Activated CD4-positive, alpha-beta T cell treated with anti-CD3 and anti-CD28 coated beads, Interleukin-2, amount 50 U/mL, for 24 hours (primary cell): ENCODE measurements at places on chromosomes 7 and 10.

- no peak for DNase-seq
Measured at GRCh38 chr7:44150466-44150832, 9.3 kb upstream of the MYL7 start.

DNA sequence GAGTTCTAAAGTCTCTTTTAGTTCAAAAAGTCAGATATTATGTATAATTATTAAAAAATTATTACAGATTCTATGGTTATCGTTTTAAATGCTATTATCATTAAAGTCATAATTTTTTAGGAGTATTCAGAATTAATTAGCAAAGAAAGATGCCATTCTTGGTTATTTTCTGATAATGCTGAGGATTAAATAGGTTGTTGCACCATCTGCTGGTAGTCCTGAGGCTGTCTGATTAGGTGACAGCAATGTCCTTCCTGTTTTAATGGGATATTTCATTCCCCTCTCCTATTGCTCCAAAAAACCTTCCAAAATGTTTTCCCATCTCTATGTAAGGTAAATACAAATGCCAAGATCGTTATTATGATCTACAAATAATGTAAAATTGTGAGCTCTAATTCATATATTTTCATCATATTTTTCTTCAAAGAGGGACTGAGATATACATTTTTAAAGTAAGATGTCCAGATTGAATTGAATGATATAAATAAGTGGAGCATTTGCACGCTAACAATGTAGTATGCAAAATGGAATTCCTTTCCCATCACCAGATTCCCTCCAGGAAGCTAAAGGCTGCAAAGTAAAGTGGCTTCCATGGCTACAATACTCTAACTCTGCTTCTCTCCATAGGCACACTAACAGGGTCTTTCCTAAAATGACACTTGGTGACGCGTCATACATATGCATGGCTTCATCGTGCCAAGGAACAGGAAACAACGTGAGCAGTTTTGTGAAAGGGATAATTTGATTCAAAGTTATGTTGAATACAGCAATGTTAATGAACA, 58.8 kb upstream of the AKR1E2 start:
- no peak for DNase-seq

DNA sequence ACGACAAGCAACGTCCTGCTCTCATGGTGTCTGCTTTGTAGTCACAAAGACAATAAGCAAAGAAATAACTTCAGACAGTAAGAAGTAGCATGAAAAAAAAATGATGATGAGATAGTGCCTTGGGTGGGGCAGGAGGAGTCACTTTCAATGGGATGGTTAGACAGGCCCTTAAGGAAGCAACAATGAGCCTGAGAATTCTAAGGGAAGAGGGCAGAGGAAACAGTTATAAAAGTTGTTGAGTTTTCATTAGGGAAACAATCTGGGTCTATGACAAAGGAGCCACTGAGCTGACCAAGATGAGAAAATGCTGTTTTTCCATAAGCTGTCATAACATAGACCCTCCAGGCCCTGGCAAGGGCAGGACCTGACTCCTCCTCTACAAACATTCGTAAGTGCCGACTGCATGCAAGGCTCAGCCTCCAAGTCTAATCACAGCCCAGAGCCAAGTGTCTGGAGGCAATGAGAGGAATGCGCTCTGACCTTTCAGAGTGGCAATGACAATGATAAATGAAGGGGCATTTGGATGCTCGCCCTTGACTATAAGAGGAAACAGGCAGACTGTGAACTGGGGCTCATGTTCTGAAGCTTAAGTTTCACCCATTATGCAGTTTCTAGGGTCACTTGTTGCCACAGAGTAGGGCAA, 43.7 kb downstream of the PPP1R3C start:
- DNase-seq: no peak

DNA sequence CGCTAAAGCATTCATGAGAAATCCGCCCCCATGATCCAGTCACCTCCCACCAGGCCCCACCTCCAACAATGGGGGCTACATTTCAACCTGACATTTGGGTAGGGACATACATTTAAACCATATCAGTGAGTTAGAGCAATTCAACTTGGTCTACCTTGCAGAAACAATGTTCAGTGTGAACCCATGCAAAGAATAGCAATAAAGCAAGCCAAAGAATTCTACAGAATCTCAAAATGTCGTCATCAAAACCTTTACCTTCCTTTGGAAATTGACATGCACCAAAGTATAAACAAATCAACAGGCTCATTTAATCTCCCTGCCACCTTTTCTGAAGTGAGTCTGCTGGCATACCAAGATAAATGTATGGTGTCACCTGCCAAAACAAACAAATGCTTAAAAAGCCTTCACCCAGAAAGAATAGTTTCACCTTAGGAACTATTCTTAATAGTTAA, 68.8 kb upstream of the ABLIM1 start:
- no peak for DNase-seq

GRCh38 chr10:88386821-88387773, 196.0 kb downstream of the RNLS start:
- DNase-seq: no peak

DNA sequence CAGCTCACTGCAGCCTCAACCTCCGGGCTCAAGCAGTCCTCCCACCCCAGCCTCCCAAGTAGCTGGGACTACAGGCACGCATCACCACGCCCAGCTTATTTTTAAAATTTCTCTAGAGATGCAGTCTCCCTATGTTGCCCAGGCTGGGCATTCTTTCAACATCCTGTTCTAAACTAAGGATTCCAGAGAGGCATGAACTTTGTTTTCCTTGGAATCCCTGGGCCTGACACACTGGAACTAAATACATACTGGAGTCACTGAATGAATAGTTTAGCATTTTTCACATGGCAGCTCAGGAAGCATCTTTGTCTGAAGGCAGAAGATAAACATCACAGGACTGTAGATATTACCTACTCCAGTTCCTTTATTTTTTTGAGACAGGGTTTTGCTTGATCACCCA, 108.7 kb downstream of the ITIH5 start:
- DNase-seq: no peak

DNA sequence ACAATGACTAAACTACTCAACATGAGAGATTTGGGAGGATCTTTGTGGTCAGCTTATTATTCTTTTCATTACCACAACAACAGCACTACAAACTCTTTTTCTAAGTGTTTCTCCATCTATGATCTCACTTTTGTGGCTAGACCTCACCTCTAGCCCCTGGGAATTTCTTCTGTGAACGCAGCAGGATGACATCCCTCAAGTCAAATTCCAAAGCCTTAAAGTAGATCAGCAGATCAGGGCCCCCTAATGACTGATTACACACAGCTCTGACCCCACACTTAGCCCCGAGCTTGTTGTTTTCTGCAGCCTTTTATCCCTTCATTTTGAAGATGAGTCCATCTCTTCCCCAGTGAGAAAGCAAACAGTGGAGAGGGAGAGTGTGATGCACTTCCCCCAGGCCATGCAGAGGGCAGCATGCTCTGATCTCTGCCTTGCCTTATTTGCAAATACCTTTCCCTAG, 27.3 kb downstream of the TFAM start:
- no peak for DNase-seq

DNA sequence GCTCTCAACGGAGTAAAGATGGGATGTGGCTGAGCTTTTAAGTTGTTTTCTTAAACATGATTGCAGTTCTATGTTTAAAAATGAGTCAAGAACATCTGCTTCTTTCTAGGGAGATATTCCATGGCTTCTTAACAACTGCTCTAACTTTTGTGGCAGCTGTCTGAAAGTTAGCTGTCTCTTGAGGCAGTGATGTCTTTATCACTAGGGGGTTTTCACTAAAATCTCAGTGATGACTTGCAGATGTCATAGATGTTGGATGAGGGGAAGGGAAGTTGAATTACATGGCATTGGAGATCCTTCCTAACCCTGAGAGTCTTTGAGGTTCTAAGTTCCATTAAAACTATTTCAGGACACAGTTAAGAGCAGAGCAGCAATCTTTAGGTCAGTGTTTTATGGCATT, 43.5 kb downstream of the PRKG1 start:
- no peak for DNase-seq

GRCh38 chr10:46236941-46237681, 49.7 kb upstream of the ANTXRL start:
- DNase-seq: no peak

DNA sequence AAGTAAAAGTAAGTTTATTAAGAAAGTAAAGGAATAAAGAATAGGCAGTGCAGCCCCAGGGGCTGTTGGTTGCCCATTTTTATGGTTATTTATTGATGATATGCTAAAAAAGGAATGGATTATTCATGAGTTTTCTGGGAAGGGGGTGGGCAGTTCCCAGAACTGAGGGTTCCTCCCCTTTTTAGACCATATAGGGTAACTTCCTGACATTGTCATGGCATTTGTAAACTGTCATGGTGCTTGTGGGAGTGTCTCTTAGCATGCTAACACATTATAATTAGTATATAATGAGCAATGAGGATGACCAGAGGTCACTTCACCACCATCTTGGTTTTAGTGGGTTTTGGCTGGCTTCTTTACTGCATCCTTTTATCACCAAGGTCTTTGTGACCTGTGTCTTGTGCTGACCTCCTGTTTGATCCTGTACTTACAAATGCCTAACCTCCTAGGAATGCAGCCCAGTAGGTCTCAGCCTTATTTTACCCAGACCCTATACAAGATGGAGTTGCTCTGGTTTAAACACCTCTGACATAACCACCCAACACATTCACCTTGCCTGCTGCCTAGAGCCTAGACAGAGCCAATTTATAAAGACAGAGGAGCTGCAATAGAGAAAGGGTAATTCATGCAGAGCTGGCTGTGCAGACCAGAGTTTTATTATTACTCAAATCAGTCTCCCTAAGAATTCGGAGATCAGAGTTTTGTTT, 10.9 kb upstream of the ERCC6 start:
- no peak for DNase-seq

DNA sequence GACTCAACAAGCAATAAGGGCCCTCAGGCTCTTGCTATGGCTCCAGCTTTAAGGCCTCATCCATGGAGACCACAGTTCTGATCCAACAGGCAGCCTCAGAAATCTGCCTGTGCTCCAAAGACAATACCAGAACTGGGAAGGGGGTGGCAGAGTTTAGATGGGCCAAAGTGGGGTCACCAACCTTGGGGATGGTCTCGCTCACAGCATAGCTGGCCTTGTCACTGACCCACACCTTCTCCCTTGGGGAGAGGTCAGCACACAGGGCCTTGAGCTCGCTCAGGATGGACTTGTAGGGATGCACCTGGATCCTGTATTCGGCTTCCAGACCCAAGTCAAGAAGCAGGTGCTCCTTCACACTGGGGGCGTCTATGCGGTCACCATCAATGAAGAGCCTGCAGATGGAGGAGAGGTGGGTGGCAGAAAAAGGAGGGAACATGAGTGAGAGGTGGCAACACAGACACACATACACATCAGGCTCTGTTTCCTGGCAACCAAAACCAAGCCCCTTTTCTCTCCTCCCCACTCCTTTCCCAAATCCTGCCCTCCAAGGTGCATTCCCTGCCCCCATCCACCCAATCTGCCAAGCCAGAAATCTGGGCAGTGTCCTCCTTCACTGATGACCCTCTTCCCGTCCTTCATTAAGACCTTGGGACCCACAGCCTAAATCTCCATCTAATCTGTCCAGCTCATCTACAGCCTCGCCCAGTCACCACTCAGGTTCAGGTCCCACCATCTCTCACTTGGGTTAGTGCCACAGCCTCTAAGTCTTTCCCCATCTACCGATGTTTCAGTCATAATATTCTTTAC, 40.9 kb downstream of the XPNPEP1 start:
- DNase-seq: no peak

DNA sequence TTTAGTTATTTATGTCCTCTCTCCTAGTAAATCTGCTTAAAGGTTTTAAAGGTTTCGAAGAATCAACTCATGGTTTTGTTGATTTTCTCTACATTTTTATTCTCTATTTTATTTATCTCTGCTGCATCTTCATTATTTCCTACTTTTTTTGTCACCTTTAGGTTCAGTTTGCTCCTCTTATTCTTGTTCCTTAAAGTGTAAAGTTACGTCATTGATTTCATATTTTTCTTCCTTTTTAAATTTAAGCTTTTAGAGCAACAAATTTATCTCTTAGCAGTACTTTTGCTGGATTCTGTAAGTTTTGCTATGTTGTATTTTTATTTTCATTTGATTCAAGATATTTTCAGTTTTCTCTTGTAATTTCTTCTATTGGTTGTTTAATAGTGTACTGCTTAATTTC, 10.7 kb downstream of the MYO3A start:
- DNase-seq: no peak

- DNase-seq: no peak
Measured at GRCh38 chr7:17489961-17490360, 191.5 kb downstream of the AHR start.

DNA sequence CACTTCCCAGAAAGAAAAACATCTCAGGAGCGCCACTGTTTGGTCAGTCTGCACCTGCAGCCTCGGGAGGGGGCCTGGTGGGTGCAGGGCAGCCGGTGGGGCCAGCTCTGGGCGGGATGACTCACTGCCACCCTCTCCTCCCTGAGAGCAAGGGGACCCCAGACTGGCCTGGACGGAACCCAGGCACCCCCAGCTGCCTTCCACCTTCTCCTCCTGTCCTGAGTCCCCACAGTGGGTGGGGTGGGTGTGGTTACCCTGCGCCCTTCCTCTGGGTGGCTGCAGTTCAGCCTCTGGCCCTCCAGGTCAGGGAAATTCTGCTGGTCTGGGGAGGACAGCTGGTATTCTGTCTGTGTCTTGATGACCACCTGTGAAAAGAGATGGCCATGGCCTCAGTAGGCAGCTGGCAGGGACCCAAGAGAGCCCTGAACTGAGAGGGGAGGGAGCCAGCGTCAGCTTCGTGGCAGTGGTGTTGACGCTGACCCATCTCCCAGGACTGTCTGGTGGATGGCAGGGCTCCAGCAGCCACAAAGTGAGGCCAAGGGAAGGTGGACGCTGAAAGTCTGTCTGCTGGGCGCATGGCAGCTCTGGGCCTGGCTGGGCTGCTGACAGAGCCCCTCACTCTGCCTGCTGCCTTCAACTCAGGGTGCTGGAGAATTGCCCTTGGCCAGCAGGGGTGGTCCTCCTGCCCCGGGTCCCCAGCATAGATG, 8.9 kb downstream of the CALY start:
- DNase-seq: no peak

- no peak for DNase-seq
Measured at GRCh38 chr10:131560166-131560565, 248.6 kb upstream of the TCERG1L start.

- no peak for DNase-seq
Measured at GRCh38 chr7:129351320-129351719, 82.9 kb upstream of the STRIP2 start.

GRCh38 chr7:99554939-99555338, 3.0 kb upstream of the FAM200A start:
- no peak for DNase-seq

- no peak for DNase-seq
Measured at GRCh38 chr7:89757910-89758309, 396.4 kb upstream of the STEAP1 start.

- peak; percentile 75 for DNase-seq
Measured at GRCh38 chr10:33193057-33193700, 141.3 kb downstream of the NRP1 start.

- no peak for DNase-seq
Measured at GRCh38 chr10:130571674-130572073, 435.5 kb downstream of the GLRX3 start.

GRCh38 chr10:131964298-131964697, 17.4 kb downstream of the BNIP3 start:
- no peak for DNase-seq
